ENCODE measurements at places on chromosomes 2 and 18. TPM values are rescaled to one million over a fixed set of nuclear protein-coding genes. Genes with fewer than 3 reads are reported as not detected.

- DNase-seq: no peak
Observed at GRCh38 chr2:105329561-105330495, at the start of gene TGFBRAP1. Gene TGFBRAP1, minus strand, starts transcription at chr2:105329735. Its CDS starts 21,434 bp downstream, at chr2:105308301.

GRCh38 chr2:217361483-217361880, 501.6 kb upstream of the TNP1 start:
- DNase-seq: no peak

DNA sequence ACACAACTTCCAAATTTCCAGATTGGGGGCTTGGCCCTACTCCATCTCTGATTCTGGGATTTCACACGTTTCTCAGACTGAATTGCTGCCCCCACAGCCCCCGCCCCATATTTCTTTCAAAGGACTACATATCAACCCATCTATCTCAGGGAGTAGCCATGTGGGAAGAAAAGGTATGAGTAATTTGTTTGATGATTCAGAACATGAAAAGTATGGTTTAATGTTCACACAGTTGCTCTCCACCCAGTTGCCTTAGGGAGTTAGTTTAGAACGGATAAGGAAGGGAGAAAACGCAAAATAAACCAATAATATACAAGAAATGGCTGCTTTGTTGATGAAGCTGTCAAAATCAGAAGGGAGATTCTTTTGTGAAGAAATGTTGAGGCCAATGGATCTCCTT, 145.1 kb downstream of the PIEZO2 start:
- no peak for DNase-seq

- no peak for DNase-seq
Observed at GRCh38 chr18:35716169-35716831, 134.8 kb downstream of the GALNT1 start.

The MERTK gene
- total RNA-seq: 8.7 TPM

Data from epithelial cell of proximal tubule (primary cell).